ENCODE measurements at places on chromosomes 13 and 19. TPM values are rescaled to one million over a fixed set of nuclear protein-coding genes. Genes with fewer than 3 reads are reported as not detected.
A peak's percentile ranks its signal among the peaks of the same experiment; 100 is the strongest.

DNA sequence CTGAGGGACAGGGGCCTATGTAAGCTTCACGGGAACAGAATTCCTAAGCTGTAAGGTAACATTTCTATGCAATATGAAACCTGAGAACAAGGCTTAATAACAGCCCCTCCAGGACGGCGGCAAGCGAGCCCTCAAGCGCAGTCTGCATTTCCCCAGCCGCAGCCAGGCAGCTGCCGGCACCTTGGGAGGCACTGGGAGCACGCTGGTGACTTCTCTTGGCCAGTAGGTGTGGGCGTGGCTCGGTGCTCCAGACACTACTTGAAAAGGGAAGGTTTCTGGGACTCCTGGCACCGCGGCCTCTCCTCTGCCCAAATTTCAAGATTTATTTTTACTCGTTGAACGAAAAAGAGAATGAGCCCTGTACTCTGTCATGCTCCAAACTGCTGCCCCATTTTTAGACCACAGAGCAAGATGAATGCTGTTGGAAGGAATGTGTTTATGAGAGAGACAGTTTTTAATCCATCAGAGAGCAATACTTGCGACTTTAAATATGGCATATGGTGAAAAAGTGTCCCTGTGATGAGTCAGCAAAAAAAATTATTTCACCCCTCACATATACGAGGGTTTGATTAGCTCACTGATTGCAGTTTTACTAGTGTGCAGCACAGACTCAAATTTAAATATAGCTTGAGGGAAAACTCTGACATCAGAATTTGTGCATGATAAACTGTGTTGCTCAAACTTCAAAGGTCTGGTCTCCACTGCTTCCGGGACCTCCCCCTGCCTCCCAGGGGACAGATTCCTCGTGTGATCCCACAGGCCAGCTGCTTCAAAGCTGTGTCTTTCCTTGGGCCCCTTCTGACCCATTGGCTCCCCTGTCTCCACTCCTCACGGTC, 81.2 kb downstream of the COL4A2 start:
- DNase-seq = no peak

DNA sequence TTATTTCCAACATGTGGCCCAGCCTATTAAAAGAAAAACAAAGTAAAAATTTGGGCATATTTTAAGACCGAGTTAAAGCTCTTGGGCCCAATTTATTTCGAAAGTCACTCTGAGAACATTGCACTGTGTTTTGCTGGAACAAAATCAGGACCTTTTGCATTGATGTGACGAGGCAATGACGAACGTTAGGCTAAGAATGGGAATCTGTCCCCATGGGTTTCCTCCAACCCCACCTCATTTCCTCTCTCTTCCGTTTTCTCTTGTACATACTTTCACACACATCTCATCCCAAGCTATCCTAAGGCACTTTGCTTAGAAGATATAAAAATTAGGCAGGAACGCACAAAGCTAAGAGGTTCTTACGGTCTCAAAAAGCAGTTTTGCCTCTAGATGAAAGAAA, 22.1 kb downstream of the EDNRB start:
- DNase-seq = peak; percentile 43

The DACT3 gene
- polyA plus RNA-seq = 13.0 TPM

The ICAM3 gene
- polyA plus RNA-seq = 5.8 TPM

DNA sequence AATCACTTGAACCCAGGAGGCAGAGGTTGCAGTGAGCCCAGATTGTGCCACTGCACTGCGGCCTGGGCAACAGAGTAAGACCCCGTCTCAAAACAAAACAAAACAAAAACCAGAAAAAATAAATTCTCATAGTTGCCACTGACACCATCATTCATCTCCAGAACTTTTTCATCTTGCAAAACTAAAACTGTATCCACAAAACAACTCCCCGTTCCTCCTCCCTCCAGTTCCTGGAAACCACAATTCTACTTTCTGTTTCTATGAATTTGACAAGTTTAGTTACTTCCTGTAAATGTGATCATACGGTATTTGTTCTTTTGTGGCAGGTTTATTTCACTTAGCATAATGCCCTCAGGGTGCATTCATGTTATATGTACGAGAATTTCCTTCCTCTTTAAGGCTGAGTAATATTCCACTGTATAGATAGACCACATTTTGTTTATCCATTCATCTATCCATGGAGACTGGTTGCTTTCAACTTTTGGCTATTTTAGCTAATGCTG, 13.2 kb upstream of the ADGRE5 start:
- no peak for DNase-seq

The HNRNPA1L2 gene
- 9.7 TPM for polyA plus RNA-seq

Data from hindlimb muscle (tissue), 1 donor.